NAMALWA (cell line): ENCODE measurements at places on chromosomes 4 and X.

DNA sequence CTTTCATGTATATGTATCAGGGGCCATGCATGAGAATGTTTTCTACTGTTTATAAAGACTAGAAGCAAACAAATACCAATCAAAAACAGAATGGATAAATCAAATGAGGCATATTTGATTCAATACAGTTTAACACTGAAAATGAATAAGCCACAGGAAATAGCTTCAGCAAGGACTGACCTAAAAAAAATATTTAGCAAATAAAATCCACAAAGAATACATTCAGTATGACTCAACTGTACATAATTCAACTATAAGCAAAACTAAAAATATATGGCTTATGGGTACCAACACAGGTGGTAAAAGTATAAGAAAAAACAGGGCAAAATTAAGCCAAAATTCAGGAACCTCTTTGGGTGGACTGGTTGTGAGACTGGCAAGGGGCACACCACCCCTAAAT is 112.9 kb downstream of the KCNIP4 start:
- no peak for DNase-seq

GRCh38 chr4:99208719-99209075 is 10.3 kb downstream of the ADH6 start:
- no peak for DNase-seq

- no peak for DNase-seq
These were observed 896.1 kb downstream of the CENPC start for GRCh38 chr4:66649236-66649635.

DNA sequence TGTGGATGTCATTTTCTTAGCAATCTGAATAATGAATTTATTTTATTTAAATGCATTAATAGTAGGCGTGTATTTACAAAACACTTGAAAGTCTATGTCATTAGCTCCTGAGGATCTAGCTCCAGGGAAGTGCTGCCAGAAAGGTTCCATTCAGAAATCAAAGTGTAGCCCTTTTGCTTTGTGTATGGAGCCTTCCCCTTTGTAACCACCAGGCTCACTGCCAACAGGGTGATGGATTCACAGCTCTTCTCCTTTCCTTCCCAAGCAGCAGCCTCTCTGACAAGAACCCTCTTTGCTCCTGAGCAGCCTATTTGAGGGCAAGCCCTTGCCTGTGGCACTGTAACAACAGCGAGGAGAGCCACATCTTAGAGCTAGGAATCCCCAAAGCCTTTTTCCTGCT is 286.0 kb upstream of the RASGEF1B start:
- DNase-seq = no peak

DNA sequence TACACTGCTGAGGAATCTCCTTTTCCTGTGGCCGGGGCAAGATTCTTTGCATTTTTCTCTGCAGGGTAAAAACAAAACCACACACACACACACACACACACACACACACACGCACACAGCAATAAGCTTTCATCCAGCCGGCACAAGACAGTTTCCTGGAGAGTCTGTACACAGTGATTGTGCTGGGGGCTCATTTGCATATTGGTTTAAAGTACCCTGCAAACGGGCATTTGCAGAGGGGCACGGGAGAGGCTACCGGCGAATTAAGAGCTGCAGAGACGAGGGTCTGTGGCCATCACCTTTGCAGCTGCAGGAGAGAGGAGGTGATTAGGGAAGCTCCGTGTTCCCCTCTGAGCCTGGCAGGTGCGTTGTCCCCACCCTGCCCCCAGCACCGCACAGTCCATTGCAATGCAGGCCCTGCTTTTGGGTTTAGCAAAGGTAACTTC is 219.9 kb downstream of the SHOX start:
- no peak for DNase-seq

- peak; percentile 5 for DNase-seq
These were observed 320.4 kb upstream of the SLC7A11 start for GRCh38 chr4:138562544-138562991.

- no peak for DNase-seq
These were observed 432.1 kb upstream of the NR3C2 start for GRCh38 chr4:148874331-148874730.

DNA sequence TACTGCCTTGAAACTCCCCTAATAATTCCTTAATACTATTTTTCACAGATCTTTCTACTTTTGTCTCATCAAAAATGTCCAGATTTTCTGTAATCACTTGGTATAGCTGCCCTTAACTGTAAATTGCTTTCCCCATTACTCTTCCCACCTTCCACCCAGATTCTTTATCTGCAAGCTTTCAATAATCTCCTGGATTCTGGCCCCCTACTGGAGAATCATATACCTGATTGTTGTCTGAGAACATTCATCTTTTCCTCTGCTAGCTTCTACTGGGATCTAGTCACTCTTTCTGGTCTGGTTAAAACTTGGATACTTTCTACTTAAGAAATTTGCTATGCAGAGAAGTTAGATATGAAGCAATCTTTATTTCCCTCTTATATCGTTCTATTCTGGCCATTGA is 552.6 kb downstream of the PCDH19 start:
- peak; percentile 0 for DNase-seq

- no peak for DNase-seq
These were observed 30.6 kb upstream of the PLAC1 start for GRCh38 chrX:134688839-134689238.

- no peak for DNase-seq
These were observed 80.5 kb downstream of the ZNF330 start for GRCh38 chr4:141301216-141301615.

- DNase-seq = no peak
These were observed 504.6 kb downstream of the IQCM start for GRCh38 chr4:149311076-149311475.

GRCh38 chrX:32281853-32282252 is 929.5 kb downstream of the DMD start:
- no peak for DNase-seq

- no peak for DNase-seq
These were observed 112.5 kb downstream of the SH3KBP1 start for GRCh38 chrX:19774905-19775304.
